ENCODE measurements at places on chromosomes 3 and 15.

DNA sequence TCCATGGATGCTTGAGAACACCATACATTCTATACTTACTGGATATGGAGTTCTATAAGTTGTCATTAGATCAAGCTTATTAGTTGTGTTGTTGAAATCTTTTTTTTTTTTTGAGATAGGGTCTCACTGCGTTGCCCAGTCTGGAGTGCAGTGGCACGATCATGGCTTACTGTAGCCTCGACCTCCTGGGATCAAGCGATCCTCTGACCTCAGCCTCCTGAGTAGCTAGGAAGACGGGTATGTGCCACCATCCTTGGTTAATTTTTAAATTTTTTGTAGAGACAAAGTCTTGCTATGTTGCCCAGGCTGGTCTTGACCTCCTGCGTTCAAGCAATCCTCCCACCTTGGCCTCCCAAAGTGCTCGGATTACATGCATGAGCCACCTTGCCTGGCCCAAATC is 12.5 kb upstream of the NCBP2 start:
- DNase-seq, result no peak

- no peak for DNase-seq
These were observed 42.0 kb downstream of the STARD5 start for GRCh38 chr15:81281766-81282605.

- DNase-seq, result no peak
These were observed 21.6 kb upstream of the SPTBN5 start for GRCh38 chr15:41915255-41915994.

DNA sequence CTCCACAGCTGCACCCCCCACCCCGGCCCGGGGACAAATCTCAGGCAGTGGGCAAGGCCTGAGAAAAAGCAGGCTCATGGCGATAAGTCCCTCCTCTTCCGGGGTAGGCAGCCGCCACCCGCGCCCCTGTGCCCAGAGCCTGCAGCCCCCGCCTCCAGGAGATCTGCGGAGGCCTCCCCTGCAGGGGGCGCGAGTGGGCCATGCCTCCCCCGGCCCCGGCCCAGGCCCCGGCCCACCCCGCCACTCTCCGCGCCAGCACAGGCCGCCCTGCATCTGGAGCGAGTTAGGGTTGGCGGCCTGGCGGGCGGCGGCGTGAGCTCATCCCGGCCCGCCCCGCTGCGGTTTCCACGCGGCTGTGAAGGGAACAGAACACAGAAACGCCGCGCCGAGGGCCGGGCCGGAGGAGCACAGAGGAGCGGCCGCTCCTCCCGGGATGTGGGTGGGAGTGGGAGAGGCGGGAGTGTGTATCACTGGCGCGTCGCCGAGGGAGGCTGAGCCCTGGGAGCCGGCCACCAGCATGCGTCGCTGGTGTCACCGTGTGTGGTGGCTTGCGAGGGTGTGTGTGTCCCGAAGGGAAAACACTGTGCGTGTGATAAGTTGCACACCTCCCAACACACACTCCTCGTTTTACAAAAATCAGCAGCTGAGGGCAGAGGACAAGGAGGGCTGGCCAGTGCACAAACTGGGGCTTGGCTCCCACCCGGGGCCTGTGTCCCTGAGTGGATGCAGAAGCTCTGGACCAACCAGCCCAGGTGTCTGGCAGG is 17.2 kb downstream of the MYL3 start:
- DNase-seq, result no peak

GRCh38 chr3:128012050-128012449 is 40.2 kb upstream of the SEC61A1 start:
- DNase-seq, result no peak

GRCh38 chr15:47820057-47820746 is 102.9 kb downstream of the SEMA6D start:
- no peak for DNase-seq

GRCh38 chr3:8865697-8866096 is 96.3 kb upstream of the OXTR start:
- no peak for DNase-seq

GRCh38 chr3:139969386-139969785 is 34.4 kb downstream of the CLSTN2 start:
- no peak for DNase-seq

GRCh38 chr3:171955598-171955997 is 83.8 kb upstream of the FNDC3B start:
- no peak for DNase-seq

DNA sequence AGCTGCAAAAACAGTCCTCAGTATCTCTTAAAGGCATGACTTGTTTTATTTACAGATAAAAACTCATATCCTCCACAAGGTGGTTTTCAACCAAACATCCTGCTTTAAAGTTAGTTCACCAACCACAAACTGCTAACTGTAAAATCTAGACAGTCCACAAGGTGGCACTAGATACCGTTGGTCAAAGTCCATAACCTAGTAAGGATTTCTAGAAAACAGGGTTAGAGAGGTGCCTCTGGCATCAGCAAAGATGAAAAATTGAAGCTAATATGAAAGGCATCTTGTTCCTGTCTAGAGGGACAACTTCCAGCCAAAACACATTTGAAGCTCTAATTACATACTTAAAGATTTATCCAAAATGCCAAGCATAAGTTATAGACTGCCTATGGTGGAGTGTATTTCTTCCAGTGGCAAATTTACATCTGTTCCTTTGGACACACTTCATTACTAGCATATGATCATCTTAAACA is 56.0 kb downstream of the ZMAT3 start:
- no peak for DNase-seq

- no peak for DNase-seq
These were observed 145.5 kb upstream of the UMPS start for GRCh38 chr3:124584552-124585391.

DNA sequence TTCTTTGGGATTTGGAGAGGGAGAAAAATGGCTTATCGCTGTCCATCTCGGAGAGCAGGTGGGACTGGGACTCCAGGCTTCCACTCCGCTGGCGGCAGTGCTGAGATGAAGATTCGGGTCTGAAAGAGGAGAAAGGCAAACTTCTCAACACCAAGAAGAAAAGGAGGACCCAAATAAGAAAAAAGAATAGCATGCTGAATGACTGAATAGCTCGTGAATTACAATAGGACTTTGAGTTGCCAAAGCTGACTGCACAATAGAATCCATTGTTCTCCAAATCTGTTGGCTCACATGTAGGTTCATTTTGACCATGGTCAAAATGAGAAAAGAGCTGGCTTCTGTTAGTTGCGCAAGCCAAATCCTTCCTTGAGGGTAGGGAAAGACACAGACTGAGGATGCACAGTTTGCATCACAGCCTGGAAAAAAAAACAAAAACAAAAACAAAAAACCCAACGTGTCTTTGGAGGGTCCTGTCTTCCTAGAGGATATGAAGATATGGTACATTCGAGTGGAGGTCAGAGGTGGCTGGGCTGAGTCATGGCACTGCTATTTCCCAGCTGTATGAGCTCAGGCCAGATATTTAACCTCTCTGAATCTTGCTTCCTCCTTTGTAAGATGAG is 59.3 kb upstream of the LMOD3 start:
- no peak for DNase-seq

- DNase-seq, result no peak
These were observed 13.2 kb downstream of the PLA2G4D start for GRCh38 chr15:42080919-42081830.

DNA sequence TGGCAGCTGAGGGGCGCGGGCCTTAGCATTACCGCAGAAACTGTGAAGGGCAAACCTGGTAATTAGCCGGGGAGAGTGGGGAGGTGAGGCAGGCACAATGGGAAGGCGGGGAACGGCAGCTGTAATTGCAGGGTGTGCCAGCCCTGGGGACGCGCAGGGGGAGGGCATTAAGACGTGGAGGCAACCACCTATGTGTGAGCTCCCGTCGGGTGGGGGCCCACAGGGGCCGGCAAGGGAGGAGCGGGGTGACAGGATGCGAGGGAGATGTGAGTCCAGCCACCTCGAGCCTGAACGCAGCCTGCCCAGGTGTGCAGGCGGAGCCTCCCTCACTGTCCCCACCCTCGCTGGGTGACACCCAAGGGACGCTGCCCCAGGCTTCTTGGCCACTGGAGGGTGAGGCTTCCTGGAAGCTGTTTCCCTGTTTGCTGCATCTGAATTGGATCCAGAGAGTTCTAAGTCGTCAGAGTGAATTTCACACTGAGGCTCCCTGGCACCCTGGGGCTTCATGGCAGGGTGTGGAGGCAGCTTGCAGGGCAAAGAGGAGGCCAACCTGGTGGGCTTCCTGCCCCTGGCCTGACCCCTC is 130.6 kb upstream of the MEF2A start:
- no peak for DNase-seq

DNA sequence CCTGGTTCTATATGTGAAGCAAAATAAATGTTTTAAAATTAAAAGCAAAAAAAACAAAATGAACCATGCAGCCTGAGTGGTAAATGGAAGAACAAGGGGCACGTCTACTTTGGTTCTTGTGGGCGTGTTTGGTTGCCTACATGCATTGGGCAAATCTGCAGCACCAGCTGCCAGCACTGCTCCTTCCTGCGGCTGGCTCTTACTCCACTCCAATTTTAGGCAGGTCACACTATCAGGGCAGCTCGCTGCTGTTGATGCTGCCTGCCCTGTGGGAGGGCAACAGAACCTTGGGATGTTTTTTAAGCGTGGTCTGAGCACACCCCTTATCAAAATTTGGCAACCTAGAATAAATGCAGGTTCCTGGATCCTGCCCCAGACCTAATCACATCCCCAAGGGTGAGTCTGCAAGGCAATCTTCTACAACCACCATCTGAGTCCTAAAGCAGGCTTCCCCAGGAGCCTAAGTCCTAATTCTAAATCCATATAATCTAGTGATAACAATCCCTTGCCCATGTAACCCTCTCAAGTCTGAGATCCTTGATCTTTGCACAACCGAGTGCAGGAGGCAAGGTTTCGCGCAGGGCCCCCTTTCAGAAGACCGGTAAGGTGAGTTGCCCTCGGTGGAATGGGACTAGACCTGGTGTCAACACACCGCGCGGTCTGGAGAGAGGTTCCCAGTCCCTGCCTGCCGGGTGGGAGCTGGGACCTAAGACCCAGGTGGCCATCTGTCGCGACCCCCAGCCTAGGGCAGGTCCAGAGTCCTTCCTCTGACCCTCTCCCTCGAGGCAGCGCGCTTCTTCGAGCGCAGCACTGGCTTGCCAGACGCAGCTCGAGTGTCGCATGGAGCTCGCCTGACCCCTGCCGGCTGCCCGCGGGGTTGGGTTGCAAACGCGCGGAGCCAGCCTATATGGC is 15.9 kb downstream of the IVD start:
- DNase-seq, result no peak

GRCh38 chr3:65851827-65852226 is 186.9 kb downstream of the MAGI1 start:
- DNase-seq, result no peak

- no peak for DNase-seq
These were observed 184.3 kb upstream of the LINGO1 start for GRCh38 chr15:77816983-77817382.

GRCh38 chr3:112411425-112411824 is 78.5 kb downstream of the CD200 start:
- no peak for DNase-seq

DNA sequence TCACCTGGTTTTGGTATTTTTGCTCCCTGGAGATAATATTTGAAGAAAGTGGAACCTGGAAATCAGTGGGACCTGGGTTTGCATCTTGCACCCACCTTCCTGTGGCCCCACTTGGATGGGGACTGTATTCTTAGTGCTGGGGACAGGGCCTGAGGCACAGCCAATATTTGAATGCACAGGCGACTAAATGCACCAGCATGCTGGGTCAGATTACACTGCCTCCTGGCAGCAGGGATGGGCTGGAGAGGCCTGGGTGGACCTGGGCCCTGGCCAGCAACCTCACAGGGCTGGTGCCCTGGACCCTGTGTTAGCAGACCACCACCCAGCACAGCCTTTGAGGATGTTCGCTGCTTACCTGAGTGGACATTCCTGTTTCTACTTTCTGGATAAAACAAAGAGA is 10.5 kb downstream of the ITIH4 start:
- no peak for DNase-seq

DNA sequence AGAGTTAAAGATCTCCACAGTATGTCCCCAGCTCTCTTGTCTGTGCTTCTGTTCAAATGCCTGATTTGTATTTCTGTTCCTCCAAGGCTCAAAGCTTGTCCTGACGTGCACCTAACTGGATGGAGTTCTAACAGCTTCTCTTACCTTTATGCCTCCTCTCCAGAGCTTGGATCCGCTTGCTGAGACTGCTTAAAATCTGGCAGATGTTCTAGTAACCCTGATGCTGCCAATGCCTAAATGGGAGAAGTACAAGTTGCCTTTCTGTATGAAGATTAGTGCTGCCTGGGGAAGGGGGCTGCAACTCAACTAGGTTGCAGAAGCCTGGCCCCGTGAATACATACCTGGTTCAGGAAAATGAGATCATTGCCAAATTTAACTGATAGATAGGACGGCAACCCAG is 354.5 kb upstream of the KCNMB2 start:
- DNase-seq, result no peak

DNA sequence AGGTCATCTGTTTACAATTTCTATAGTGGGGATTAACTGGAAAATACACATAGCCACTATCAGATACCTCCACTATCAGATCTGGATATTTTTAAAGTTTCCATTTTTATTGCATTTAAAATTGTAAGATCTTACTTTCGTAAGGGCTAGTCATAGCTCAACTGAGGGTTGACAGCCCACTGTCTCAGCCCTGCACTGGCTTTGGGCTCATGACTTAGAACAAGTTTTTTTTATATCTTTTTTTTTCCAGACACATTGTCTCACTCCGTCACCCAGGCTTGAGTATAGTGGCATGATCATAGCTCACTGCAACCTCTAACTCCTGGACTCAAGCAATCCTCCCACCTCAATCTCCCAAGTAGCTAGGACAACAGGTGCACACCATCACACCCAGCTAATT is 48.8 kb upstream of the DNAJC13 start:
- no peak for DNase-seq

GRCh38 chr3:187082758-187083375 is 56.4 kb downstream of the RPL39L start:
- no peak for DNase-seq

DNA sequence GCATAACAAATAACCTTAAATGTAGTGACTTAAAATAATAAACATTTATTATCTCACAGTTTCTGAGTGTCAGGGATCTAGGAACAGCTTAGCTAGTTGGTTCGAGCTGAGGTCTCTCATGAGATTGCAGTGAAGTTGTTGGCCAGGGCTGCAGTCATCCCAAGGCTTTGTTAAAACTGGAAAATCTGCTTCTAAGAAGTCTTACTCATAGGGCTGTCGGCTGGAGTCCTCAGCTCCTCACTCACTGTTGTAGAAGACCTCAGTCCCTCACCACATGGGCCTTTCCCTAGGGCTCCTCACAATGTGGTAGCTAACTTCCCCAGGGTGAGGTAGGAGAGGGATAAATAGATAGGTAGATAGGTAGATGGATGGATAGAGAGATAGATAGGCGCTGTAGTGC is 20.8 kb upstream of the SLC7A14 start:
- DNase-seq, result no peak

Measured in cortex of kidney (tissue), 1 donor.